ENCODE measurements at places on chromosomes 7 and 10.

DNA sequence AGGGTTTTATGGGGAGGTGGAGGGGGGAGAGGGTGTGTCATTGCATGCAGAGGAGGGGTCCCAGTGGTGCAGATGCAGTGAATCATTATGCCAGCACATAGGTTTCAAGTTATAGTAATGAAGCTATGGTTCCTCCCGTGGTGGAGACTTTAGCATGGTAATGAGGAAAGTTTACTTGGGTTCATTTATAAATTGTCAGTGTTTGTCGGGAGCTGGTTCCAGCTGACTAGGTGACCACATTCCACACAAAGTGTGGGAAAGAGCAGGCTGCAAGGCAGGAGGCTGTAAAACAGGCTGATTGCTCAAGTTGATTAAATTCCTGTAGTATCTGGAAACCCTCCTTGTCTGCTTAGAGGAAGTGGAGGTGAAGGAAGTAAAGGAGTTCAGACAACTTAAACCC lies 78.9 kb downstream of the SRI start:
- H3K4me3 ChIP-seq, result no peak overlapping the region
- H3K36me3 ChIP-seq, result no peaks in the 10 kb centered on the region
- H3K27ac ChIP-seq, result no peak overlapping the region
- H3K27me3 ChIP-seq, result no peaks in the 10 kb centered on the region

- DNase-seq, result no peak
- H3K27ac ChIP-seq, result no peak overlapping the region
- no peak overlapping the region for H3K4me3 ChIP-seq
- H3K27me3 ChIP-seq, result no peaks in the 10 kb centered on the region
Measured at GRCh38 chr10:117680601-117681000, 138.1 kb downstream of the EMX2 start.

GRCh38 chr10:63554657-63555056 lies 33.5 kb downstream of the REEP3 start:
- H3K27me3 ChIP-seq, result no peaks in the 10 kb centered on the region
- H3K36me3 ChIP-seq, result no peaks in the 10 kb centered on the region
- H3K4me3 ChIP-seq, result no peak overlapping the region
- DNase-seq, result no peak
- H3K27ac ChIP-seq, result no peak overlapping the region

- no peaks in the 10 kb centered on the region for H3K36me3 ChIP-seq
- peaks cover 36% of the 10 kb centered on the region for H3K4me1 ChIP-seq
- DNase-seq, result no peak
- no peaks in the 10 kb centered on the region for H3K27me3 ChIP-seq
Measured at GRCh38 chr7:121608785-121609184, 212.7 kb upstream of the FAM3C start.
